ENCODE measurements at places on chromosomes 16 and 17.

- no peak for DNase-seq
Observed at GRCh38 chr17:69451416-69452394, 37.2 kb downstream of the MAP2K6 start.

- no peak for DNase-seq
Observed at GRCh38 chr16:27408012-27408601, 6.1 kb downstream of the IL21R start.

GRCh38 chr17:8766731-8767130 is 8.4 kb upstream of the SPDYE4 start:
- DNase-seq: no peak

- DNase-seq: peak; percentile 87
Observed at GRCh38 chr17:58692239-58693055, at the start of gene RAD51C. Gene RAD51C, plus strand, starts transcription at chr17:58692602. Its CDS starts 42 bp downstream, at chr17:58692644.

DNA sequence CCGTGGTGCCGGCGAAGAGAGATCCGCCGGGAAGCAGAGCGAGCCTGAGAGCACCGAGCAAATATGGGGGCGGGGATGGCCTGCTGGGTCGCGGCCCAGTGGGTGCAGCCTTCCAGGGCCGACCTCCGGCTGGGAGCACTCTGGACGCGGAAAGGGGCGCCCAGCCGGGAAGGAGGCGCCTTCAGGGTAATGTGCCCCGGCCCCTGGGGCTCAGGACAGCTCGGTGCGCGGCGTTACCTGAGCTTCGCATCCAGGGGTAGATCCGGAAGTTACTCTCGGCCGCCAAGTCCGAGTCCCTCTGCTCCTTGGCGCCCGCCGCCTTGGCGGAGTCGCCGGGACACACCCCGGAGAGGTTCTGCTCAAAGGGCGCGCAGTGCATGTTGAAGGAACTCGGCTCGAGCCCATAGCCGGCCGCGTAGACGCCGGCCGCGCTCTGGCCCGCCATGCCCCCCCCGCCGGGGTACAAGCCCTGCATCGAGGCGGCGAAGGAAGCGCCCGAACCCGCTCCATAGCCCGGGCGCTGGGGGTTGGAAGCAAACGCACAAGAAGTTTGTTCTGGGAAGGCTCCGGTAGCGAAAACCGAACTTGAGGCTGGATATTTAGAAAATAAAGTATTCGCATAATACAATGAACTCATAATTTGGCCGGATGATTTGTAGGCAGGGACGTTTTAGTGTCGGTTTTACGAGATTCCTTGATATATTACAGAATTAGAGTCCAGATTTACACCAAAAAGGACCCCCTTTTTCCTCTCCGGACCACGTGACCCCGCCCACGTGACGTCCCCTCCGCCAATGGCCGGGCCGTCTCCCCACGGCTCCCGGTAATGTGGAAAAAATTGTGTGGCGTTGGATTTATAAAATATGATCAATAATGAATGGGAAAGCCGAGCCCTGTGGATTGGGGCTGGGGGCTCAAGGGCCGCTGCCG is at the start of gene HOXB7:
TSS of gene HOXB7 (minus strand) at position 736 of the 930 bp plus-strand sequence. CDS start at position 637, 99 bp downstream.
- DNase-seq: peak; percentile 72

DNA sequence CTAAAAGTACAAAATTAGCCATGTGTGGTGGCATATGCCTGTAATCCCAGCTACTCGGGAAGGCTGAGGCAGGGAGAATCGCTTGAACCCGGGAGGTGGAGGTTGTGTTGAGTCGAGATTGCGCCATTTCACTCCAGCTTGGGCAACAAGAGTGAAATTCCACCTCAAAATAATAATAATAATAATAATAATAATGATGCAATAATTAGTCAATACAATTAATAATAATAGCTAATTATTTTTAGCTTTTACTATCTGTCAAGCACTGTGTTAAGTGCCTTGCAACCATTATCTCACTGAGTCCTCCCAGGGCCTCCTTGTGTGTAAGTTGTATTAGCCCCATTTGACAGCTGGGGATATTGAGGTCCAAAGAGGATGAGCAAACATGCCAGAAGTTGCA is 14.3 kb upstream of the HS3ST3A1 start:
- no peak for DNase-seq

DNA sequence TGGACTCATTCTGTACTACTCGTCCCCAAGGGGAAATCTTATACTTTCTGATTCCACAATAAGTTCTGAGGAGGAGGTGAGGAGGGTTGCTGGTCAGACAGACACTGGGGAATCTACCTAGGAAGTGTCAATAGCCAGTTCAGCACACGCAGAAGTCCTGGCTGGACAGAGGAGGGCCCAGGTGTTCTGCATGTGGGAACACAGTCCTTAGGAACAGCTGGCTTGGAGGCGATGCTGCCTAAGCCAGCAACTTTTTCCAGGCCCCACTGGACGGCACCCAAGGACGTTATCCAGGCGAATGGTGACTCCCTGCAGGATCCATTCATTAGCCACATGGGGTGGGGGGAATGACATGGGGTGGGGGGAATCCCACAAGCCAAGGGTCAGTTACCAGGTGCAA is 29.9 kb upstream of the WFIKKN2 start:
- peak; percentile 39 for DNase-seq

GRCh38 chr17:60671482-60671881 is 6.2 kb upstream of the BCAS3 start:
- DNase-seq: no peak

GRCh38 chr17:7855660-7856010 is 769 bp downstream of the TMEM88 start:
- DNase-seq: no peak

- DNase-seq: no peak
Observed at GRCh38 chr17:70230850-70231640, 61.7 kb downstream of the KCNJ2 start.
